Activated CD4-positive, alpha-beta T cell treated with anti-CD3 and anti-CD28 coated beads for 4 hours (primary cell): ENCODE measurements at places on chromosomes 11 and 22.

- DNase-seq = no peak
These were observed 276.6 kb upstream of the CADM1 start for GRCh38 chr11:115780646-115781362.

DNA sequence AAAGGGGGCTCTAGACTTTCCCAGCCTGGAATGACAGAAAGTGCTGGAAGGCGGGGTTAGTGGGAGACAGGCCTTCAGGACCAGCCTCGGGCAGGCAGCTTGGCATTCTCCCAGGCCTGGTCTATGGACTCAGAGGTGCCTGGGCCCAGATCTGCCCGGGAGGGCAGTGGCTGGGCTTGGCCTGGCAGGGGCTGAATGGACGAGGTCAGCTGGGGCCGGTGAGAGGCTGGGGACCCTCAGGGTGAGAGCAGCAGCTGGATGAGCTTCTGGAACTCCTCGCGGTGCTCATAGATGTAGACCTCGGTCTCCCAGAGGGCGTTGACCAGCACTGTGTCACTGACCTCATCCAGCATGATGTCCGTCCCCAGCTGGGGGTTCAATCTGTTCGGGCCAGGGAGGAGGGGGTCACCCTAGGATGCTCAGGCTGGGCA, 1.5 kb upstream of the BAIAP2L2 start:
- no peak for DNase-seq

DNA sequence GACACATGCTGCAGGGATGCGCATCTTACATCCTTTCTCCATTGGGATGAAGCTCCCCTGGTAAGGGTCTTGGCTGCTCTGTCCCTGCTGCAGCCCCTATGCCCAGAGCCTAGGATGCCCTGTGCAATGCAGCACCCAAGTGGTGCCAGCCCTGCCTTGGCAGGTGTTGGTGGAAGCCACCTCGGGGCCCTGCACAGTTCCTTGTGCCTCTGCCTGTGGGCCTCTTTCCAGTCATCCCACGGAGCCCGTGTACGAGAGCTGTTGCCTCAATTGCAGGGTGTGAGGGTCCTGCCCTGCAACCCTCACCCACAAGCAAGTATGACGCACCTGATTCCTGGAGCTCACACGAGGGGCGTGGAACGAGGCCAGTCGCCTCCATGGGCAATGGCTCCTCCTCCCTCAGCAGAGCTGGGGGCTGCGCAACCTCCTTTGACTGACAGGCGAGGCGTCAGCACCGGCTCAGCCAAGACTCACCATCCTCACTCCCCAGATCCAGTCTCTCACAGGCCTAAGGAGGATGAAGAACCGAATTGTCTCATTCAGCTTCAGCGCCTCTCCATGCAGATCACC, 719.6 kb downstream of the BRD1 start:
- no peak for DNase-seq

DNA sequence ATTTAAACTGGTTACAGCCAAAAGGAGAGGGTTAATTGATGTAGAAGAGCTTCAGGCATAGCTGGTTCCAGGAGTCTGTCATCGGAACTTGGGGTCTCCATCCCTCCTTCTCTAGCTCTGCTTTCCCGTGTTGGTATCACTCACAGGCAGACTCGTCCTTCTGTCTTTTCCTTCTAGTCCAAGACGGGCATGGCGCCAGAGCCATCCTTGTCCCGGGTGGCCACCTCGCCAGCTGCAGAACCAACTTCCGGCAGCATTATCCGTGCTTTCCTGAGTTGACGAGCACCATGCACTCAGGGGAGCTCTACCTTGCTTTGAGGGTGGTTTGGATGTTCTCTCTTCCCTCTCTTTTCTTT, 14.7 kb downstream of the LINC01488 start:
- no peak for DNase-seq

GRCh38 chr11:71948314-71949027, 19.6 kb downstream of the RNF121 start:
- no peak for DNase-seq

DNA sequence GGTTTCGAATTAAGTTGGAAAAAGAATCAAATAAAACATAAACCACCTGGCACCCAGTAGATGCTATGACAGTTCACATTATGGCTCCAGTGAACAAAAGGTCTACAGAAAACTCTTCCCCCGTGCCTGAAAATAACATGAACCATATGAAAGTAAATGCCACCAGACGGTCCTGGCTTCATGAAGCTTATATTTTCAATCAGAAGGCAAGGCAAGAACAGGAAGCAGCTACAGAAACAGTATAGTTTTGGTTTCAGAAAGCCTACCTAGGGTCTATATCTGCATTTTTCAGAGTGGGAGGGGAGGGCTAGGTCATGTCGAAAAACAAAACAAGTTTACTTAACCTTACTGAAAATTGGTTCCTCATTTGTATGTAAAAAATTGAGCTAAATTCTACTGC, 9.8 kb downstream of the RAB30 start:
- no peak for DNase-seq

- DNase-seq = no peak
These were observed 12.5 kb downstream of the MARK2 start for GRCh38 chr11:63851364-63851763.

- DNase-seq = no peak
These were observed 92.9 kb upstream of the RCN1 start for GRCh38 chr11:31997955-31998354.

DNA sequence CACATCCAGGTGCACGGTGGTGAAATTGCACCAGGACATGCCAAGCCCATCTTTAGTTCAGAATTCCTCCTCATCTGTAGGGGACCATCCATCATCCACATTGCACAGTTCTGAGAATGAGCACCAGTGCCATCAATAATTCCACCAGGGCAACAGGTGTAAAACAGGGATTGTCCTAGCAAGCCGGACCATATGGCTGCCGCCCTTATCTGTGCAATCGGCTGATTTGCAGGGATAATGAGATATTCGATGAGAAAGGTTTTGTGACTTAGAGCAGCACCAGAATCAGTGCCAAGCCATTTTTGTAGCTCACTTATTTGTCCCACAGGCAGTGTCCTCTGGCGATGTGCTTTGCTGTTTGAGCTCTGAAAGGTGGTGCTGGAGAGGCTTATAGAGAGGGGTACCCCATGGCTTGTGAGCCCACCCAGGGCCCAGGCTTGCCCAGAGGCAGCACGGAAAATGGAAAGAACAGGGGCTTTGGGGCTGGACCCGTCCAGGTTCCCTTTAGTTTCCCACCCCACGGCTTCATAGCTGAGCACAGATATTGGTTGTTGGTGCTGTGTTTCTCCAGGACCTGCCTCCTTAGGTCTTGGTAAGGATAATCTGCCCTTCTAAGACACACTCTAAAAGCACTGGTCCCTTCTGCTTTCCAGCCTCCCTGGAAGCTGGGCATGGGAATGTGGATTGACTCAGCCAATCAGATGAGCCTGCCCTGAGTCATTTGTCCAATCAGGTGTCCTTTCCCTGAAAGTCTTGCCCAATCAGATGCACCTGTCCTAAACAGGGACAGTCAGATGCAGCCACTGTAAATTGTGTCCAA, 84.0 kb upstream of the SHANK2 start:
- DNase-seq = no peak

DNA sequence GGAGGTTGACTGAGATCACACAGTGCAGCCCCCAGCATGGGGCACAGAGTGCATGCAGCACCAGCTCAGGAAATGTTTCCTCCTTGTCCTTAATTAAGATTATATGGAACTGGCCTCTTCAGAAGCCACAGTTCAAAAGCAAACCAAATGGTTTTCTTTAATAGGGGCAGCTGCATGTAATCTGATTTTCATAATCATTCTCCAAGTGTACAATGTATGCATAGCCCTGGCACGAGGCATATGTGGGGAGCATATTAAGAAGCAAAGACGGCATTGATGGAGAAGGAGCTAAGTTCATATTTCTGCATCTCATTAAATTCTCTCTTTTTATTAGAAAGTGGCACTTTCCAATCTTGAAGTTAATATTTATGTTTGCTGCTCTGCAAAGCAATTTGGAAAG, 9.9 kb upstream of the PARVB start:
- DNase-seq = no peak

- DNase-seq = no peak
These were observed 1013.9 kb downstream of the TBC1D22A start for GRCh38 chr22:47776329-47776728.

GRCh38 chr11:112166562-112166961, 610 bp upstream of the TEX12 start:
- DNase-seq = no peak

DNA sequence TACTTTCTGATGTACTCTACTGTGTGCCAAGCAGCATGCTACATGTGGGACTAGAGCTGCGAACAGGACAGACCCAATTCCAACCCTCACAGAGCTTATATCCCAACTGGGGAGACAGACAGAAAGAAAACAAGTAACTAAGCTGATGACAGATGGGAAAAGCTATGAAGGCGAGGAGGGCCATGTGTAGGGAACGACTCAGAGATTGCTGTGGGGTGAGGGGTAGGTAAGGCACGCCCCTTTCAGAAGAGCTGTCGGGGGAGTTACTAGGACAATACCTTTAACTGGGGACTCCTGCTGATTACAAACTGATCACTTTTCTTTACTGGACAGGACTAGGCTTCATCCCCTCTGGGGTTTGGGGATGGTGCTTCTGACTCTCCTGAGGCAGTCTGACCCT, 48.9 kb downstream of the ST3GAL4 start:
- no peak for DNase-seq

GRCh38 chr22:41557401-41558240, 3.2 kb upstream of the CSDC2 start:
- no peak for DNase-seq

DNA sequence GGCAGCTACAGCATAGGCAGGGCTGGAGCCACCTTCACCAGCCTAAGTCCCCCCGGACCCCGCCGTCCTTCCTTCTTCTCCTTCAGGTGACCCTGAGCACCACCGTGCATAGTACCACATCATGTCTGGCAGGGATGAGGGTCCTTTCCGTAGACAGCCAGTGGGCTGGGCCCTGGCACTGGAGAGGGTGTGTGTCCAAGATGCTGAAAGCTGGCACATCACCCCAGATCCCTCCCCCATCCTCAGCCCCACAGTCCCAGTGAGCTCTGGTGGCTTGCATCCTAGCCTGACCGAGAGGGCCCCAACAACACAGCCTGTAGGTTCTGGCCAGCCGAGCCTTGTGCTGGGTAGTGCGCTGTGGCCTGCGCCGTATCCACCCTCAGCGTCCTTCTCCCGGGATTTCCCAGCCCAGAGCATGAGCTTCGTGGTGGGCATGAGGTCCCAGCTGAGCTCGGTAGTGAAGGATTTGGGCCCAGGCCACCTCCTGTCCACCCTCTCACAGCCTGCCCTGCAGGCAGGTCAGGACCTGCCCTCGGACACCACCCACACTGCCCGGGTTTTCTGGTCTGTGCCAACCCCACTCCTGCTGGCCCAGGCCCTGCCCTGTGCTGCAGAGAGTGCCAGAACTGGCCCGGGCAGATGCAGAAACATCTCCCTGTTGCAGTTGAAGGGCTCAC, 1124.3 kb downstream of the BRD1 start:
- DNase-seq = no peak

- DNase-seq = no peak
These were observed 994 bp downstream of the TAGLN start for GRCh38 chr11:117199916-117200812.

GRCh38 chr11:102154806-102155205, 44.6 kb downstream of the YAP1 start:
- DNase-seq = no peak

DNA sequence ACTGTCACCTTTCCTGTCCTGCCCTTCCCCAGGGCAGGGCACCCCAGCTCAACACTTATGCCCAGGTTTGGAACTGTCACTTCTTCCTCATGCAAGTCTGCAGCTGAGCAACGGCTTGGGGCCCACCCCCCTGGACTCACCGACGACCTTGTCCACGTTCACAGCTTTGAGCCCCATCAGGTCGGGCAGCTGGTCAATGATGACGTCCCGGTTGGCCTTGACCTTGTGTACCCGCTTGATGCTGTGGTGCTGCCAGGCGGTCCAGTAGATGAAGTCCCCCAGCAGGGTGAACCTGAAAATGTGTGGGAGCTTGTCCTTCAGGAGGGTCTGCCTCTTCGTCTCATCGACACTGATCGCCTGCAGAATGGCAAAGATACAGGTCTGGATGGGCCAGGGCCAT, 135.0 kb downstream of the CRYBB2 start:
- no peak for DNase-seq

- no peak for DNase-seq
These were observed 31.0 kb upstream of the PPP2R1B start for GRCh38 chr11:111797145-111797581.

DNA sequence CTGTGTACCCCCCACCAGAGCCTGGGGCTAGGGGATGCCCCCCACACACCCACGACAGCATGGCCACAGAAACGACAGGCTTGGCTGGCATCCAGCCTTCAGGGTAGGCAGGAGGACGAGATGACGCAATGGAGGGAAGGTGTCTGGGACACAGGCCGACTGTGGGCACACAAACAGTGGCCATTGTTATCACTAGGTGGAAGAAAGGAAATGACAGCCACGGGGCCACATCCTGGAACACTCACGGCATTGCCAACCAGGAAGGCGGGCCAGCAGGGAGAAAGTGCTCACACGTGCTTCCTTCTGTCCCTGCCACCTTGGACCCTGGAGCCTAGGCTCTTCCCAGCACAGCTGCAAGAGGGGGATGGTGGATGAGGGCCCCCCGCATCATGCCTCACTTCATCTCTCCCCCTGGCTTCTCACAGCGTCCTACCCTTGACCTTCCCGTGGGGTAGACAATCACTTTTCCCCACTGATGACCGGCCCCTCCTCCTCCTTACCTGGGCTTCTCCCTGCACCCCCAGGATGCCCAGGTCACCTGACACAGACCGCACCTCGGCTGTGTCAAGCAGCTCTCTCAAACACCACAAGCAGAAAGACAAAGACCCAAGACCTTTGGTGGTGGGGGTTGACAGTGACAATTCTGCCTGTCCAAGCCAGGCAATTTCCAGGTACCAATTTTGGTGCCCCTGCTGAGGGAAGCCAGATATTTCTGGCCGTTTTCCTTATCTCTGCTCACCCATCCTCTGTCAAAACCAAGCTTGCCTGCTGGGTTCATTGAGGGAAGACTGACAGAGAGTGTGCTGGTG, 8.6 kb downstream of the PLA2G6 start:
- DNase-seq = no peak

- peak; percentile 43 for DNase-seq
These were observed 2.8 kb downstream of the IL17RA start for GRCh38 chr22:17087498-17088131.

DNA sequence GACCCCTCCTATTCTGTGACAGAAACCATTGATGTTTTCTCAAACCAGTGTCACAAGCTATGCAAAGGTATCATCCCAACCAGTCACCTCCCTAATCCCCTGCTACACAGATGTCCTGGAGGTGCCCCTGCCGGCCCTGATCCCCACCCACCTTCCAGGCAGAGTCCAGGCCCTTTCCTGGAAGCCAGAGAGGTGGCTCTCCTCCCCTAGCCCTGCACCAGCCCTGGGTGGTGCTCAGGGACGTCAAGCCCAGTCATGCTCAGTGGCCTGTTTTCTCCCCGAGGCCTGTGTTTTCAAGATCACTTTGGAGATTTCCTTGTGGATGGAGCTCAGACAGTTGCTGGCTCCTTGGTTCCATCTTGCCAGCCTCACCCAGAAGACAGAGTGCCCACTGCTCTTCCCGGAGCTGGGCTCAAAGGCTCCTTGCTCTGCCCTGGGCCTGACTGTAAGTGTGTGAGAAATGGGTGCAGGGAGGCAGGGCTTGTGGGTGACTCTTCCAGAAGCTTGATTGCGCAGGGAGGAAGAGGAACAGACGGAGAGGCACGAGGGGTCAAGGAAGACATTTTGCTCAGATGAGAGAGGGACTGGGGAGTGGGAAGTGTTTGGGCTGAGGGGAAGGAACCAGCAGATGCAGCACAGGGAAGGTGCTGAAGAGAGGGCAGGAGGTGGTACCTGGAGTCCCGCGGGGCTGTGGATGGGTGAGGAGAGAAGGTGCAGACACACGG, 11.3 kb downstream of the P2RY6 start:
- no peak for DNase-seq
